CD4-positive, alpha-beta T cell treated with Interferon alpha-2 for 1 hour (primary cell): ENCODE measurements at places on chromosomes 1 and 21.

DNA sequence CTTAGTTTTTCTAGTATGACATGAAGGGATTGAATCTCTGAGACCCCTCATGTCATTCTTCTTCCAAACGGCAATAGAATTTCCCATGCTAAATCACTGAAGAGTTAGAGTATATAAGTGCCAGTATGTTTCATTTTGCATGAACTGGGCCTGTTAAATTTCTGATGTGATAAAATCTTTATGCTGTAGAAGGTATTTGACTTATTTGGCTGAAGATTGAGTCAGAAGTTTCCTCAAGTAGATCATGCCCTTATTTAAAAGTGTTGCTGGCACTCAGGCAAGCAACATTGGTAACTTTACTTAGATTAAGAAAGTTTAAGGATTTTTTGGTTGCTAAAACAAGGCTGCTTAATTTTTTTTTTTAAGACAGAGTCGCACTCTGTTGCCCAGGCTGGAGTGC lies 13.3 kb downstream of the ATF6 start:
- no peak for DNase-seq

DNA sequence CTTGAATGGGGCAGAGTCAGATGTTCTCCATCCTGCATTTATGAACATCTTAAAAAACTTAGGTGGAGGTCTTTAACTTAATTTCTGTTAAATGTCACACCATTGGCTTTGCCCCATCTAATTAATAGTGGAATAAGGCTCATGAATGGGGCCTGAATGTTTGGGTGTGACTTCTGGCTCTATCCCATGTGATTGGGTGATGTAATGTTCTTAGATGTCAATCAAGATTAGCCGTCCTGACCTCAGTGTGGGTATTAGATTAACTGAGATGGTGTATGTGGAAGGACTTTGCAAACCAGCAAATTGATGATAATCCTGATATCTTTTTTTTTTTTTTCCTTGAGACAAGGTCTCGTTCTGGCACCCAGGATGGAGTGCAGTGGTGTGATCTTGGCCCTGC lies 38.1 kb downstream of the C1orf21 start:
- DNase-seq = no peak

DNA sequence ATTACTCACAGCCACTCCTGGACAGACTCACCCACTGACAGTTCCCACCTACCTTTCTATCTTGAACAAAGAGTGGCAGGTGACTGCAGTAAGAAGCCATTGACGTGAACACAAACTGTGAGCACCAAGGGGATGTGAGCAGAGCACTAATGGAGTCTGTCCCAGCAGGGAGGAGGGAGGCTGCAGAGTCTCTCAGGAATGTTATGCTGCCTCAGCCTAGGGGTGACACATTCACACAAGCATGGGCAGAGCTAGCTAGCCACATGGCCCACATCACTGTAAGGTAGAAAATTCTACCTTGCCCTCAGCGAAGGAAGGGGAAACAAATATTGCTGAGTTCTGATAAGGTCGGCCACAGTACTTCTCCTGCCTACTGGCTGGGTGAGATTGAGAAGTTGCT lies 56.8 kb upstream of the PTGFRN start:
- no peak for DNase-seq

DNA sequence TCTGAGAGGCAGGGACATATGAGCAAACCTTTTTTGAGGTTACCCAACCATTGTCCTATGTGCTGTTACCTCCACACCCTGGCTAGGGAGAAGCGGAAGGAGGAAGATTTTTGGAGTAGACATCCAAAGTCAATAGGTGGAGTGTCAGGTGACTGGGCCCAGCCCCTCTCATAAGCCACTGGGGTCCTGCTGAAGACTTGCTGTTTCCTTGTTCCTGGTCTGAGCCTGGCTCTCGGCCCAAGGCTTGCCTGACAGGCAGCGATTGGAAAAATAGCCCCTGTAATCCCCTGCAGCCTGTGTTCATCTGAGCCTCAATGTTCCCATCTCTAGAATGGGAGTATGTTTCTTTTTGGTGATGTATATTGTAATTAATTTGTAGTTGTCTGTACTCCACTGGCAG lies 6.9 kb upstream of the PIGR start:
- no peak for DNase-seq

GRCh38 chr1:228799924-228800323 lies 64.6 kb downstream of the RHOU start:
- DNase-seq = no peak

DNA sequence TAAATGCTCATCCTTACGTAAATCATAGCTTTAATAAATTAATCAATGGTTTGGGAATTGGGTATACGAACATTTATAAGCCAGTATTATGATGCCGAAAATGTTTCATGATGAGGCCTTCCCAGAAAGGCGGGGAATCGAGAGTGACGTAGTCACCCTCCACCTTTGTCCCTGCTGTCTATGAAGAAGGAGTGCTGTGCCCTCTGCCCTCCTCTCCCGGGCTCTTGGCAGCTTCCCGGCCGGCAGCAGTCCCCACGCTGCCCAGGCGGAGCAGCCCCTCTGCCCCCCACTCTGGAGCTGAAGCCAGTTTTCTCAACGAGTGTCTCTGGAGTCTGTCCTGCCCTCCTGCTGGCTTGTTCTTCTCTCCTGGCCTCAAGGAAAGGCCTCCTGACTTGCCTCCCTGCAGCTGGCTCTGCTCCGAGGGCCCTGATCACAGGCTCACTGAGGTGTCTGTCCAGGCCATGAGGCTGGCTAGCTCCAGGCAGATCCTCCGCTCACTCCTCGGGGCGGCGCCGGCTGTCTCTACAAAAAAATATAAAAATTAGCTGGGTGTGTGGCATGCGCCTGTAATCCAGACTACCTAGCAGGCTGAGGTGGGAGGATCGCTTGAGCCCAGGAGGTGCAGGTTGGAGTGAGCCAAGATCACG lies 150.7 kb upstream of the COL6A1 start:
- DNase-seq = no peak

DNA sequence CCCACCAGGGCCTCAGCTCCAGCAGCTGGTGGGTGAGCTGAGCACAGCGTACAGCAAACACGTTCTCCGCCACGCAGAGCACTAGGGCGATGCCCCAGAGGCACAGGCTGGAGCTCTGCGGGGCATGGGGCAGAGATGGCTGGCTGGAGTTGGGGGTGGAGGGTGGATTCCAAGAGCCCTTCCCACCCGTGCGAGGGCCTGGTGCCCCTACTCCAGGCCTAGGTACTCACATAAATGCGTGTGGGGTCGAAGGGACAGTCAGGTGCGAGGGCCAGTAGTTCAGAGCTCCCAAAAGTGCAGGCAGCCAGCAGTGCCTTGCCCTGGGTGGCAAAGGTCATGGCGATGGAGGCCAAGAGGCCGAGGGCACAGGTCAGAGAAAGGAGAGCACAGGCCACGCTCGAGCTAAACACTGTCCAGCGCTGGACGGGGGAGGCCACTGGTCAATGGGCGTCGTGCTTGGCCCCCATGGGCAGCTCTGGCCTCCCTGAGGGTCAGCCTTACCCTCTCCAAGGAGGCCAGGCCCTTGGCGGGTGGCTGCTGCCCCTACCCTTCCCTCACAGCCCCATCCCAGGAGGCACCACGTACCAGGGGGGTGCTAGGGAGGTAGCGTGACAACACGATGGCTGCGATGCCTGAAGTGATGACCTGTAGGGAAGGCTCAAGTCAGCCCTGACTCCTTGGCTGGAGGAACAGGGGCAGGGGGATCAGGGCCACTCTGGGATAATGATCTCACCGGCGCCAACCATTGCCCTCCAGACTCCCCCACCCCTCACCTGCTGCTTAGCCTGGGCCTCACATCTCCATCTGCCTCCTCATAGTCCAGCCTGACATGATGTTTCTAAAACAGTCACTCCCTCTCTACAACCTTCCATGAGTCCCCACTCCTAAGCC lies 5.6 kb downstream of the TMEM54 start:
- DNase-seq = no peak

DNA sequence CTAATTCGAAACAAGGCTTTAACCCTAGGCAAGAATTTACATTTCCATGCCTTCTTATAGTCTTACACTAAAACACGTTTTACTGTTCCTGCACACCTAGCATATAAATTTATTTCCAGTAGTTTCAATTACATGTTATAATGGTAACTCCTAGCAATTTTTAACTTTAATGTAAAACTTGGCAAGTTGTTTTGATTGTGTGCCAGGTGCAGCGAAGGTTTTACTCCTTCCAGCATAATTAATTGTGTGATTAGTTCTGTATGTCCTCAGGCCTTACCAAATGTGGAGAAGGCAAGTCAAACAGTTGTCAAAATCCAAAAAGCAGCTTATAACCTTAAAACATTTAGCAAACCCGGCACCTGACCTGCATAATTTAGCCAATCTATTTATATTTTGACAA lies 114.8 kb downstream of the KCNK1 start:
- no peak for DNase-seq

- DNase-seq = no peak
Observed at GRCh38 chr1:99965646-99966375, 4.0 kb upstream of the SLC35A3 start.
